ENCODE measurements at places on chromosomes 11 and 22.

GRCh38 chr11:120022617-120023016, 115.3 kb downstream of the TRIM29 start:
- DNase-seq: no peak

GRCh38 chr22:49825944-49826602, 1.6 kb downstream of the BRD1 start:
- no peak for DNase-seq

- DNase-seq: no peak
These were observed 17.7 kb downstream of the RCN1 start for GRCh38 chr11:32108576-32108975.

GRCh38 chr11:32478277-32478731, 43.0 kb upstream of the WT1 start:
- no peak for DNase-seq

DNA sequence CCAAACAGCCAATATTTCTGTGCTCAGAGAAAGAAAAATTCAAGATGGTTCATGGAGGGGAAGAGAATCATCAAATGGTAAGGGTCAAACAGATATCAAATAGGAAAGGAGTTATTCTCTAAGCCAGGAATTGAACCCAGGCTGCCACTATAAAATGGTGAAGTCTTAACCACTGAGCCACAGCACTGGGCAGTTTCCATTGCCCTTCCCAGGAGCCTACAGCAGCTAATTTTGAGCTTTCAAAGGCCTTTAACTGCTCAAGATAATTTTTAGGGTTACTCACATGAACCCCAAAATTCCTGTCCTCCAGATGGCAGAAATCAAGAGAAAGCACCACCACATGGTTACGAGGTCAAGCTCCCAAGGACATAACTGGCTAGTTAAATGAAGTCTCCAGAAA, 176.2 kb downstream of the KIF18A start:
- DNase-seq: no peak

GRCh38 chr11:42974510-42975179, 337.2 kb upstream of the API5 start:
- no peak for DNase-seq

GRCh38 chr11:12319461-12319951, 57.9 kb upstream of the PARVA start:
- no peak for DNase-seq

DNA sequence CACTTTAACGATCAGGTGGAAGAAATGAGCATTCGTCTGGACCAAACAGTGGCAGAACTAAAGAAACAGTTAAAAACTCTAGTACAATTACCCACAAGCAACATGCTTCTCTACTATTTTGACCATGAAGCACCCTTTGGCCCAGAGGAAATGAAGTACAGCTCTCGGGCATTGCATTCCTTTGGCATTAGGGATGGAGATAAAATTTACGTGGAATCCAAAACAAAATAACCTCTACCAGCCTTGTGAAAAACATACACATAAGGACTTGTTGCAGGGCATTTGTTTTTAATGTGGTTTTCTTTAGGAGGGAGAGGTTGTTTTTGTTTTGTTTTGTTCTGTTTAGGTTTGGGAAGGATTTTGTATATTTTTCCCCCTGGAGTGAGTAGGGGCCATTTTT, 14.2 kb upstream of the TECTA start:
- no peak for DNase-seq

- DNase-seq: no peak
These were observed 39.2 kb upstream of the AMPD3 start for GRCh38 chr11:10415817-10416392.
